ENCODE measurements at places on chromosomes 2 and 18.

GRCh38 chr18:63016270-63016669 lies 300.9 kb downstream of the PHLPP1 start:
- peak; percentile 36 for DNase-seq

DNA sequence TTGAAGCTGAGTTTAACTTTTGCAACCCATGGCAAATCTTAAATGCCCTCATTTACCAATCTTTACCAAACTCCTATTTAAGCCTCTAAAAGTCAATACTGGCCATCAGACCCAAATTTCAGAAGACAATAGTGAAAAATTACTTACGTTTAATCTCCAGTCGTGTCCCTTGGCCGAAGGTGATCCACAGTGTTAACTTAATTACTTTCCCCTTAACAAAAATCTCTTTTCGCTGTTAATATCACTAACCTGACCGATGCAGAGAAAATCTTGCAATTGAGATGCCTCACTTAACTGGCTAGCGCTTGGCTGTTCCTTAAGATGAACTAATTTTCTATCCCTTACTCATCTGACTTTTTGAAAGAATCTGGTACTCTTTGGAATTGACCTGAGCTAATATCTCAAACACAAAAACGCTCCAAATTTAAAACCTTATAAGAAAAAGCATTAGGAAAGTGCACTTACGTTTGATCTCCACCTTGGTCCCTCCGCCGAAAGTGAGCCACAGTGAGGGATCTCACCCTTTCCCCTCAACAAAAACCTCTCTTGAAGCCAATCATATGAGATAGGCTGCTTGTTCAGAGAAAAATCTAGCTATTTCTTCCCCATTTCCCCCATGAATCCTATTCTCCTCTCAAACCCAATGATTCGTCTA lies 169.1 kb downstream of the RPIA start:
- no peak for DNase-seq

- DNase-seq, result no peak
These were observed 28.5 kb downstream of the PLEKHM3 start for GRCh38 chr2:207996848-207997247.

GRCh38 chr2:175576875-175577274 lies 395.4 kb upstream of the ATP5MC3 start:
- no peak for DNase-seq

- DNase-seq, result no peak
These were observed 84.0 kb downstream of the RDH14 start for GRCh38 chr2:18476484-18476883.

DNA sequence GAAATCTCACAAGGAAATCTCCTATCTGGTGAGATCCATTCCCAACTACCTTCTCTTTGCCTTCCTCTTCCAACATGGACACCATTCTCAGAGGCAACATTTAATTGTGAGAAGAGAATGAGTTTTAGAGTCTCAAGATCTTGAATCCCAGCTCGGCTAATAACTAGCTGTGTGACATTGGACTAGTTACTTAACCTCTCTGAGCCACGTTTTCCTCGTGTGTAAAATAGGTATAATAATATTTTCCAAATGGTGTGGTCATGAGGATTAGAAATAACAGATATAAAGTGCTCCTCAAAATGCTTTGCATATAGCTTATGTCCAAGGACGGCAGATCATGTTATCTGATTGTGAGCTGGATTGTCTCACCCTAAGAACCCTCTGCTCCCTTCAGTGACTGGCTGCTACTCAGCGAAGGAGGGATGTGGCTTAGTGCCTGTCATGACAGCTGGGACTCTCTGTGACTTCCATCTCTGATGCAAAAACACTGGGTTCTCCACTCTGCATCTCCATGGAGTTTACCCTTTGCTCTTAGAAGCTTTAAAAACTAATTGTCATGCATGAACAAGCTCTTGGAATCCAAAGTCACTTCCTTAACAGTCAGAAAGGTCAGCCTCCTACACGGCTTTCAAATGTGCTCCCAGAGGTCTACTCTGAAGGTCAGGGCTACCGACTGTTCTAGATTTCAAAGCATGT lies 38.4 kb upstream of the MRPL19 start:
- no peak for DNase-seq

DNA sequence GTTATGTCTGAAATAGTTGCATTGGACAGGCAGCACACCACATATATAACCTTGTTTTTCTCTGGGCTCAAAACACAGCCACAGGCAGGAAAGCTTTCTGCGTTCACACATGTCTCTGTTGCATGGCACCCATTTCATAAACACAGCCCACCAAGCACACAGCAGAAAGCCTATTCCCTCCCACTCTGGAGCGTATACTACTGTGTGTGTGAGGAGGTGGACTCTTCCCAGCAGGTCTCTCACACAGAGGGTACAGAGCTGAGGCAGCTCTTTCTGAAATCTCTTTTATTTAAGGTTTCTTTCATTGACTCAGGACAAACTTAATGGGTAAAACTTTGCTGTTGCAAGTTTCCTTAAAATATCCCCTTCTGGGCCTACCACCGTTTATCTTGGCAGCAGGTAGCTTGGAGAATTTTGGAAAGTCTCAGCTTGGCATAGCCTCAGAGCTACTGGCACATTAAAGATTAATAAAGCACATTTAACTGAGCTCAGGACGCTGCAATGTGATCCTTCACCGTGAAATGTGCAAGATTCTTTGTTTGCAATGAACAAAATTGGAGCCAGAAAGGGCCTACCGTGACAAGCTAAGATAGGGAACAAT lies 105.1 kb upstream of the NCKAP5 start:
- DNase-seq, result no peak

- no peak for DNase-seq
These were observed 116.9 kb downstream of the EPHA4 start for GRCh38 chr2:221455214-221455613.

GRCh38 chr18:22182884-22183697 lies 13.7 kb downstream of the GATA6 start:
- DNase-seq, result no peak

DNA sequence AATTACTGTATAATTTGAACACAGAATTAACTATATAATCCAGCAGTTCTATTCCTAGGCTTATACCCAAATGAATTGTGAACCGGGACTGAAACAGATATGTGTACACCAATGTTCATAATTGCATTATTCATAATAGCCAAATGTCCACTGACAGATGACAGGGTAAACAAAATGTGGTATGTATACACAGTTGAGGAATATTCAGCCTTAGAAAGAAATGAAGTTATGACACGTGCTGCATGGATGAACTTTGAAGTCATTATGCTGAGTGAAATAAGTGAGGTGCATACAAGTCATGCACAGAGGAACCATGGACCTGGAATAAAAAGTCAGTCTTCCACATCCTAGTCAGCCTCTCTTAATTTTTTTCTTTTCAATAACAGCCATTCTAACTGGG lies 91.9 kb downstream of the SH3RF3 start:
- no peak for DNase-seq

DNA sequence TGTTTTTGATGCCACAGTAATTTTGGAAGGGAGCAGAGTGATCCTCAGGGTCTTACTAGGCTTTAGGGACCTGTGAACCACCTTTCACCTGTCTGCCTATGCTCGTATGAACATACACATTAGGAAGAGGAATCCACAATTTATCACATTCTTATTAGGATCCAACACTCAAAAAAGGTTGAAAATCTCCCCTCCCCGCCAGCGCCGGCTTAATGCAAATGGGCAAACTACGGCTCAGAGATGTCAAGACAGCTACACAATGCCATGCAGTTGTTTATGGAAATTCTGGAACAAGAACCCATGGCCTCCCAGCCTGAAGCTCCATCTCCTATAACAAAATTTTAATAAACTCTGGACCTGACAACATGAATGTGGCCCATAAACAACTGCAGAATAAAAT lies 375.9 kb upstream of the ACVR2A start:
- no peak for DNase-seq

DNA sequence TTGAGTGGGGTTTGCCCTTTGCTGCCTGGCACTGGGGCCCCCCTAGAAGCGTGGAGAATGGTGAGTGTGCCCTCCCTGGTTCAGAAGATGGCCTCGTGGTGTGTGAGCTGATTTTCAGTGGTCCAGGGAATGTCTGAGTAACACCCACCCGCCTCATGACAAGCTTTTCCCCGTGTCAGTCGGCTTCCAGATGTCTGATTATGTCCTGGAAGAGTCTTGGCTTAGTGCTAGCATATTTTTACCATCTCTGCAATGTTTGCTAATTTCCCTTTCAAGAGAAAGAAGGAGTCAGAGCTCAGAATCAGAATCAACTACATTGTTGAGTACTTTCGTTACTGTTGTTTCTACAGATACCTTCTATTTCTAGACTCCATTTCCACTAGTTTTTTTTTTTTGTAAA lies 214.7 kb downstream of the SEPTIN10 start:
- no peak for DNase-seq

- no peak for DNase-seq
These were observed 800.9 kb downstream of the LRP1B start for GRCh38 chr2:141329964-141330363.

GRCh38 chr2:219293736-219294231 lies 14.6 kb downstream of the DNAJB2 start:
- DNase-seq, result no peak

DNA sequence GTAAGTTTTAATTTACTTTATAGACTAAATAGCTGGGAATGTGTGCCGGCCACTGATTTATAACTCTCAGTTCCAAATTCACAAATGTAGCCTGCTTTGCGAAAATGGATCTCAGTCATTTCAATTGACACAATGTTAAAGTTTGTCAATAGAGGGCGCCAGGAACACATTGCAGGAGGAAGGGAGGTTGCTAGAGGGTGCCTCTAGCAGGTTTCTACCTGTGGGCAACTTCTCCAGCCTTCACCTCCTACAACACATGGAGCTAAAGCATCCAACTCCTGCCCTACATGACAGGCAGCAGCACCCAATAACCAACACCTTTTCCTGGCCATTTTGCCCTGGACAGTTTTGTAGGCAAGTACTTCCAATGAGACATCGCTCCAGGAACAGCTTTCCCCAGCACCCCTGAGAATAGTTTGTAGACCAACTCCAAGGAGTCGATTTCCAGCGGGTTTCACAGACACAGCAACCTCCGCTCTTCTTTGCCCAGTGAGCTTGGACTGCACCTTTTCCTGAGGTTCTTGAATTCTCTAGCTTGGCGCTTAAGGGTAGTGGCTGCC lies 784.8 kb upstream of the CDH2 start:
- peak; percentile 51 for DNase-seq

Measured in A172 (cell line).